Caudate nucleus (tissue), 63 donors: ENCODE measurements at places on chromosomes 4 and X.

DNA sequence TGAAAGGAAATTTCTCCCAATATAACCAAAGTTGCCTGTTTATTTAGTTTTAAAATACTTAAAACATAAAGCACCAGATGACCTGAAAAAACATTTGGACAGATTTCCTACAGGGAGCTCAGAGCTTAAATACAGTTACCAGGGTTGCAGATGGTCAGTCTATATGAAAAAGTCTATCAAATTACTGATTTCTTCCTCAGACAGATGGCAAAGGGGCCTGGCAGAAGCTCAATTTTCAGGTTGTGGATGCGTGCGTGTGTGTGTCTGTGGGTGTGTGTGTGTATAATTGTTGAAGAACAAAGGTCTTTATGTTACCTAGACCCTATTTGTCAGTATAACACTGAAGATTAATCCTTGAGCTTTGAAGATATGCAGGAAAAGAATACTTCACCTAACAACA is 169.4 kb downstream of the MAD2L1 start:
- no peak for DNase-seq

DNA sequence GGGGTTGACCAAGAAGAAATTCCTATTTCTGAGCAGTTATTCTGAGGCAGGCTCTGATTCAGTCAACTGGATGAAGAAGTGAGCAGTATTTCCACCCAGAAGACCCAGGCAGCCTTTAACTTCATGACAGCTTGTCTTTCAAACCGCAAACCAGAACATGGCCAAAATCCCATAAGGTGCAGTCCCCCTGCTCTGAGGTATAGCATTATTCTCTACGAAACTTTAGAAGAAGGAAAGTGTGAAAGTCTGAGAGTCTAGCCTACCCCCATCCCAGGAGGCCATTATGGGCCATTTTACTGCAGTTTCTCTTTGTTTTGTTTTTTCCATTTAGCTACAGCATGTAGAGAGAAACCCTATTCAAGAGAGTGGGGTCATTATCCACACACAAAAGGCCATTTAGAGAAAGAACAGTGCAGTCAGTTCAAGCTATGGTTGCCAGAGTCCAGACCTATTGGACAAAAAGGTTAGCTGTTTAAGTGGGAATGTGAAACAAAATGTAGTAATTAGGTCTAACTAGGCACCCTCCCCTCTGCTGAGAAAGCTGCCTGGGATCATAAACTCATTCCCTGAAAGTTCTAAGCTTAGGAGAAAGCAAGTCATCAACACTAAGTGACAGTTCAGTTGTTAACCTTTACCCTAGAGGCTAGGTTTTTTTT is 52.1 kb upstream of the RASGEF1B start:
- no peak for DNase-seq

DNA sequence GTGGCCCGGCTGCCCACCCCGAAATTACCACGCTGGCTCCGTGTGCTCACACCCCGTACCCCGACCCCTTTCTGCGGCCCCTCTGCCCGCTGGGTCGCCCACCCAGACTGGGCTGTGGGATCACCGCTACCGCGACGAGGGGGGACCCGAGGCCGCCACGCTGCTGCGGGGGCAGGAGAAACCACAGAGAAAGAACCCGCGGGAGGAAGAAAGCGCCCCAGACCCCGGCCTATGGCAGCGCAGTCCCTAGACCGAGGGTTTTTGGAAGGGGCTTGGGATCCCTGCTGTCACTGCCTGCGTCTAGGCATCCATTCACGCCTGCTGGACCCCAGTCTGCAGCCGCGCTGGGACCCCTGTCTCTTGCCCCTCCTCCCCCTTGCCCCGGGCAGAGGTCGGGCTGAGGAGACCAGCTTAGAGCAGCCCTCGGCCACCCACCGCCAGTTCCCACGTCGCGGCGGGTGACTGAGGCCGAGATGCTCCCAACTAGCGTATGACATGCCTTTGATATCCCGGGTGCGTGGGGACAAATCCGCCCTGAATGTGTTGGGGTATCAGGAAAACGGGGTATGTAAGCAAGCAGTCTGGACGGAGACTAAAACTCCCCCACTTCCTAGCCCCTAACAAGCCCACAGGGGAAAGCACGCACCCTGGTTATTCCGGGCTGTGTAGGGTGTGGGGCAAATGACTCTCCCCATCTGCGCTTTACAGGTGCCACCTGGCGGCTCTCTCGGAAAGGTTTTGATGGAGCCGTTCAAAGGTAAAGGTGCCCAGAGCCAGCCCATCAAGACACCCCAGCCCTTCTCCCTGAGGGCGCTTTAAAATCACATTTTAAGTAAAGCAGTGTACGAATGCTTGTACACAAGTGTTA is 862 bp upstream of the INPP4B start:
- DNase-seq, result peak; percentile 43

DNA sequence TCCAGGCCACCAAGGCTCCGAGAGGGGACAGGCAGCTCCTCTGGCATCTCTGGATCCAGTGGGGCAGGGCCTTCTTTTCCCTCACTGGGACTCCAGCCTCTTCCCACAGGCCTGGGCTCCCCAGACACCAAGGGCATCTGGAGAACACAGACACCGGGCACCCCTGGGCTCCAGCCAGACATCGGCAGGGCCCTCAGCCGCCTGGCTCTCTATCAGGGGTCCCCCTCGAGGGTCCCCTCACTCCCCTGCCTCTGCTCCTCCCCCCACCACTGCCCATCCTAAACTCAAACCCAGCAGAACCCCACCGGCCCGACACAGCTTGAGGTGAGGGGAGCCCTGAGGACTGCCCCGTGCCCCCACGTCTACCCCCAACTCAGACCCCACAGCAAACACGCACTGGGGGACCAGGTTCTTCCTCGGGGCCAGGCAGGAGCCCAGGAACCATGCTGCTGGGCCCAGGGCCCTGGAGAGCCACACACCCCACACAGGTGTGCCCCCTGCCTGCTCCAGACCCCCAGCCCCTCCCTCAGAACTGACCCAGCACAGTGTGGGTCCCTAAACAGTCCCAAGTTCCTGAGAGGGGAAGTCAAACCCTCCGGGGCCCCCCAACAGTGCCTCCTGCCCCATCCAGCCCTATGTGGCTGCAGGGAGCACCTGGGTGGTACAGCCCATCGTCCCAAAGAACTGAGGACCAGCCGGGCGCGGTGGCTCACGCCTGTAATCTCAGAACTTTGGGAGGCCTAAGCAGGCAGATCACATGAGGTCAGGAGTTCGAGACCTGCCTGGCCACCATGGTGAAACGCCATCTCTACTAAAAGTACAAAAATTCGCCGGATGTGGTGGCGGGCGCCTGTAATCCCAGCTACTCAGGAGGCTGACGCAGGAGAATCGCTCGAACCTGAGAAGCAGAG is 86.8 kb downstream of the FAM53A start:
- no peak for DNase-seq

DNA sequence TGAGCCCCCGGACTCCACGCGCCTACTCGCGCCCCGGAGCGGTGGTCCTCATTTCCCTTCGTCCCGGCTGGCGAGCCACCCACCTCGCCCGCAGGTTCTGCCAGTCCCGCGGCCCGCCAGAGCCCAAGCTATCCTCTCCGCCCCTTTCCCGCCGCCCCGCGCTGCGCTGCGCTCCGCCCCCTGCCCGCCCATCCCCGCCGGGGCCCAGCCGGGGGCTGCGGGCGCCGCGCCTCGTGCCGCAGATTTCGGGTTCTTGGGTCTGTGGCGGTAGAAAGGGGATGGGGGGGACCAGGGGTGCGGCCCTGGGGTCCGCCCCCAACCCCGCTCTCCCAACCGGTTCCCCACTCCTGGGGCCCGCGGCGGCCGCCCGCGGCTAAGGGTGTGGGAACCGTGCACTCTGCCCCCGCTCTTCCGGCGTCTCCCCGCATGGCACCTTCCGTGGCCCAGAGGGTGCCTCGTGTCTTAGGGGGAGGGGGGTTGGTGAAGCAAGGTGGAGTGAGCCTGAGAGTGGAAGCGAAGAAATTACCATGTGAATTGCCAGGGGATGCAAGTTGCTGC is 650.8 kb upstream of the DIPK2B start:
- DNase-seq, result peak; percentile 5

DNA sequence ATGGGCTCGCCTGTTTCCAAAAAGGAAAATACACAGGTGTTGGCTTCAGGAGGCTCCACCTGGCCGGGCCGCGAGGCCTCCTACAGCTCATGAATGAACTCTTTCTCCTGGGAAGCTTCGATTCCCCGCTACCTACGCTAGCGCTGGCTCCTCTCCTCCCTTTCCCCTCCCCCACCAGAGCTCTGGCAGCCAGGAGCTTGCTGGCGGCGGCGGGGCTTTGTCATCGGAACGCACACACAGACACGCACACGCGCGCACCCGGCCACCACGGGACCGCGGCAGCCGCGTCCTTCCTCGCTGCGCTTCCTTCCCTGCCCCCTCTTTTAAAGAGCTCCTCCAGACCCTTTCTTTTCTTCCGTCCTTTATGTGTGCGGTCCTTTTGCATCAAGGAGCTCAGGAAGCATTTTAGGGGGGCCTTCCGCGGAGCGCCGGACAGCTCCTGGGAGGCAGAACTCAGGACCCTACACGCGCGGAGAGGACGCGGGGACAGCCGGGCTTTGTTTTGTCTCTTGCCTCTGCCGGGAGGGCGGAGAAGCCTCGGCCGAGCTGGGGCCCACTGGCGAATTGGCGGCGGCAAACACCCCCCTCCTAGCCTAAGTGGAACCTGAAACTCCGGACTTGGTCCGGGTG is 70.2 kb upstream of the BCOR start:
- no peak for DNase-seq

DNA sequence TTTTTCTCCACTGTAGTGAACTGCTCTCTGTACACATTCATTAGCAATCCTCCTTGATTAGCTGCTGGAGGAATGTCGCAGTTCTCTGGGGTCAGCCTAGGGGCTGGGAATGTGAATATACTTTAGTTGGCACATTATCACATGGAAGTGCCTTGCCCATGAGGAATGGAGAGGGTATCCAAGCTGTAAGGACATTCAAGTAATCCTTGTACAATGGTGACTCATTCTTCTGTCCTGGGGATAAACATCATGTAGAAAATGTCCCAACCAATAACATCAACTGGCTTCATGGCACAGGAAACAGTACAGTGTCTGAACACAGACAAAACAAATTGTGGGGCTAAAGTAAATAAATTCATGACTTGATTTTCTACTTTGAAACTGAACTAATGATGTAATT is 147.1 kb downstream of the GLRA2 start:
- no peak for DNase-seq

DNA sequence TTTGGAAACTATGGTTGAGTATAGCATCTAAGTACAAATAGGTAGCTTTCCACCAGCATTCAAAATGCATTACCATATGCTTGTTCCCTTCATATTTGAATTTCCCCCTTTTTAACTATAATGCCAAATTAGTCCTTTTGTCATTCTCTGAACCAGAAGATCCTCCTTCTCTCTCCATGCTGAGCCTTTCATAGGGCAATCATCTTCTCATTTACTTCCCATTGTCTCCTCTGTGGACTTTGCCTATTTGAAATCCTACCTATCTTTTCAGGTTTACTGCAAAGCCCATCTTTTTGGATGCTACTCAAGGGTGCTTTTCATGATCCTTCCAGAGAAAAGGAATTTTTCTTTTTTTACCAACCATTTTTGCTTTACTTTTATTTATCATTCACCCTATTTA is 54.7 kb downstream of the DKK2 start:
- no peak for DNase-seq

GRCh38 chr4:47736555-47736954 is 101.3 kb downstream of the CORIN start:
- no peak for DNase-seq

GRCh38 chr4:82842593-82842992 is 44.0 kb upstream of the SCD5 start:
- DNase-seq, result no peak

DNA sequence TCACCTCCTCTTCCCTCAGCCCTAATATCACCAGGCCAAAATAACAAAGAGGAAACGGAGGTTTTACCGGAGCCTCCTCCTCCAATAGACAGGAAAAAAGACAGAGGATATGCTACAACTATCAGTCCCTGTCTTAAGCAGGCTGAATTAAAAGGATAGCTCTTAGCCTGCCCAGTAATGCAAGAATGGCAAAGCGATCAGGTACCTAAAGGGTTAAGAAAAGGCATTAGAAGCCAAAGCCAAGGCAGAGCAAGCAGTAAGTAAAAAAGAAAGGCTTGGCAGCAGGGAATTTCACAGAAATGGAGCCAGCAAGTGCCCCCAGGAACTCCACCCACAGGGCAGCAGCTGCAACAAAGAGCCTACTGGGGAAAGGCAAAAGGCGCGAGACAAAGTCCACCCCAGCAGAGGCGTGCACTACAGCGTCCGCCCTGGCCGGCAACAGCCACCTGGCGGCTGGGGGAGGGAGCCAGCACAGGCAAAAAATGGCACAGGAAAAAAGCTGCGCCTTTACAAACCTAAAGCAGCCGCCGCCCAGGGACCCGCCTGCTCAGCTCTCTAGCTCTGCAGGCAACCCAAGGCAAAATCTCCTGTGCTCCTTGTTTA is 220.6 kb upstream of the ZC4H2 start:
- no peak for DNase-seq

GRCh38 chr4:173704201-173704600 is 174.2 kb upstream of the HAND2 start:
- no peak for DNase-seq

DNA sequence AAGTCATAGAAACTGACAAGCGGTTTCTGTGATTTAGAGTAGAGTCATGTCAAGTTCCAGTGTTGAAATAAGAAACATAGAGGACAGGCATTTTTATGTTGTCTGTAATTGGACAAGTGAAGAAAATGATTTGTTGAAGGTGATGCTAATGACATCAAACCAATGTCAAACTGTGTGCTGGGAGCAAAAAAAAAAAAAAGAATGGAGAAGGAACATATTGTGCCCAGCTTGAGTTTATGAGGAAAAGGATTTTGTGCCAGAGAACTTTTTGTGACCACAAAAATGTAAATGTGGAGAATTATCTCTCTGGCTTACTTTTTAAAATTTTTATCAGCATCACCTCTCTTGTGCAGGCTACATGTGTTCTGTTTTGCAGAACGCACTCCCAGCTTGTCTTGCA is 495.7 kb downstream of the RAPGEF2 start:
- no peak for DNase-seq

GRCh38 chrX:154546354-154547244 is at the start of gene G6PD:
Gene G6PD, minus strand, starts transcription at chrX:154546846. Its CDS starts 691 bp downstream, at chrX:154546155.
- DNase-seq, result peak; percentile 67

DNA sequence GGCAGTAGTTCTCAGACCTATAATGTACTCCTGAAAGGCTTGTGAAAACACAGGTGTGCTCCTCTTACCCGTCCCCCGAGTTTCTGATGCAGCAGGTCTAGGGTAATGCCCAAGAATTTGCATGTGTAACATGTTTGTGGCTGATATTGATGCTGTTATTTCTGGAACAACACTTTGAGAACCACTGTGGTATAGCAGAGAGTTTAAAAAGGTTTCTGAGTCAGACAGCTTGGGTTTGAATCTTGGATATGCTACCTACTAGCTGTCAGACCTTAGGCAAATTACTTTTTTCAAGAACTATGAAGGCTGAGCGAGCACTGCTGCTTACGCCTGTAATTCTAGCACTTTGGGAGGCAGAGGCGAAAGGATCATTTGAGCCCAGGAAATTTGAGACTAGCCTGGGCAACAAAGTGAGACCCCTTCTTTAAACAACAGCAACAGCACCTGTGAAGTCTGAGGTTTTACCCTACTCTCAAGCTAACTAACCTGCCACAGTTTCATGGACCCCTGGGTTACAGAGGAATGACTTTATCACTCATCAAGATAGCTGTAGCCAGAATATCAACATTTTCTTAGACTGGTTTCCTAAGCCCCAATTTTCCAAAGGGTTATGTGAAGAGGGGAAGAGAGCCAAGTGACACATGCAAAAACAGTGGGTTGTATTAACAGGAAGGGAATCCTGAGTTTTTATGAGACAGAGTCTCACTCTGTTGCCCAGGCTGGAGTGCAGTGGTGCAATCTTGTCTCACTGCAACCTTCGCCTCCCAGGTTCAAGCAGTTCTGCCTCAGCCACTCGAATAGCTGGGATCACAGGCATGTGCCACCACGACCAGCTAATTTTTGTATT is 5.1 kb downstream of the AFF1 start:
- DNase-seq, result no peak
